Stimulated activated CD8-positive, alpha-beta memory T cell treated with anti-CD3 and anti-CD28 coated beads, Interleukin-15, amount 100 ng/mL, for 24 hours (primary cell): ENCODE measurements at places on chromosomes 7 and 10.

GRCh38 chr7:20064974-20065862 is 152.0 kb downstream of the MACC1 start:
- no peak for DNase-seq

GRCh38 chr7:98196706-98197605 is 14.3 kb upstream of the BHLHA15 start:
- no peak for DNase-seq

DNA sequence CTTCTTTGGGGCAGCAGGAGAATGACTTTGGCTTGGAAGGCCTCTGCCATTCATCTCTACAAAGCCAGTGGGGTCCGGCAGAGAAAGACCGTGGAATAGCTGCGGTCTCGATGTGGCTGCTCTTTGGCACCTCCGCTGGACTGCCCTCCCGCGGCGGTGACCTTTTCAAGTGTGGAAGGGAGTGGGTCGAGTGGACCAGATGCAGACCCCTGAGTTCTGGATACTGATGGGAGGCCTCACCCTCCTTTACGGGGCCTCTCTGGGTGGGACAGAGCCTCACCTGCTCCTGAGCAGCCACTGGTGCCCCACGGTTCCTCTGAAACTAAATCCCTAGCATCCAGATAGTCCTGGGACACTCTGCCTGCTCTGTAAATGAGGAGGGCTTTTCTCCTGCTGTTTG is 113.1 kb downstream of the NT5C2 start:
- DNase-seq: no peak

- no peak for DNase-seq
These were observed 563.2 kb downstream of the GALNT17 start for GRCh38 chr7:71695186-71695585.

GRCh38 chr10:7432884-7433726 is 22.3 kb upstream of the SFMBT2 start:
- no peak for DNase-seq

GRCh38 chr10:11345224-11346054 is 266.0 kb downstream of the USP6NL start:
- DNase-seq: no peak

DNA sequence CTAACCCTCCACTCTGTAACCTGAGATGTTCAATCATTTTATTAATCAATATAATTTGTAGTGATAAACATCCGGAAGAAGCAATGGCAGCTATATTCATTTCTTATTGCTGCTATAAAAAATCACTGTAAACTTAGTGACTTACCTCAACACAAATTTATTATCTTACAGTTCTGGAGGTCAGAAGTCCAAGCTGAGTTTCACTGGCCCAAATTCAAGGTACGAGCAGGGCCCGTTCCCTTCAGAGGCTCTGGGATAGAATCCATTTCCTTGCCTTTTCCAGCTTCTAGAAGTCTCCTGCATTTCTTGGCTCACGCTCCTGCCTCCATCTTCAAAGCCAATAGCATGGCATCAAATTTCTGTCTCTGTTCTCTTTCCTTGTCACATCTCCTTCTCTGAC is 279.5 kb upstream of the SP8 start:
- no peak for DNase-seq

- DNase-seq: no peak
These were observed 6.5 kb downstream of the VSIR start for GRCh38 chr10:71766717-71767419.

DNA sequence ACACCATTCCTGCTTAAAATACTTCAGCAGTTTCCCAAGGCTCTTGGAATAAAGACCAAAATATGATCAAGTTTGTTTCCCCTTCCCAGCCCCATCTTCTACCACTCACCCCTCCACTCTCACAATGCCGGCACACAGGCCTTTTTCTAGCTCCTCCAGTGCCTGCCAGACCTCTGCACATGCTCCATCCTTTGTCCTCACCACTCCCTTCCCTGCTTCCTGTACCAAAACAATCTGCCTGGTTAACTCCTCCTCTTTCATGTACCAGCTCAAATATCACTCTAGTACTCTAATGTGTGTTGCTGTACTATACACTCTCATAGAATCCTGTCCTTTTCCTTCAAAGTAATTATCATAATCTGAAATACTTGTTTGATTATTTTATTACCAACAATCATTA is 19.4 kb downstream of the SCRN1 start:
- DNase-seq: no peak

GRCh38 chr7:7911369-7912123 is 57.0 kb upstream of the GLCCI1 start:
- DNase-seq: no peak

GRCh38 chr10:89563861-89564478 is 28.6 kb upstream of the SLC16A12 start:
- no peak for DNase-seq

DNA sequence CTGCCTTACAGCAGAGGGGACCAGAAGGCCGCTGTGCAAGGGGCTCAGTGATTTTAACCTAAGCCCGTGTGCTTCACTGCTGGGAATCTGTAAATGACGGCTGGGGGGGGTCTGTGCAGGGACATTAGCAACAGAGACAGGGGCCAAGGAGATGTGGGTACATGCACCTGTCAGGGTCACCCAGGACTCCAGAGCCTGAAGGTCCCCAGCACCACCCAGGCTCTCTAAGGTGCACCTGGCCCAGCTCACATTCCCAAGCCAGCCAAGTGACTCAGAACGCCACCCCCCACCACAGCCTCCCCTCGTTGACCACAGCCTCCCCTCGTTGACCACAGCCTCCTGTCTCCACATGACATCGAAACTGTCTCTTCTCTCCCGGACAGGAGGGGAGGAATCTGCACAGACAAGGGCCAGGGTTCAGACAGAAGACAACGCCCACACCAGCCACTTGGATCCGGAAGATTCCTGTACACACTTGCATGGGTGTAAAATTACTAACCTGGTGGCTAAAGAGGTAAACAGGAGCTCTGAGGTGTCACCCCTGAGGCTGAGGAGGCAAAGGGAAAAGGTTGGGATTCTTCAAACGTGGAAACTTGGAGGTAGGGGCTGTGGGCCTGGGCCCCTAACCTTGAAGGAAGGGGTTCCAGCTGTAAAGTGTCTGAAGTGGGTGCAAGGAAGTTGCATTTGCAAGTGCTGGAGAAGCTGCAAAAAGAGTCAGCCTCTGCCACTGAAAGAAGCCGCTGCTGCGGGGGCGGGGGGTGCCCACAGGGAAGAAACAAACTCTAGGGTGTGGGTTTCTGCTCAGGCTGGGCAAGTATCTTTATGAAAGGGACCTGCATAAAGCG is 27.0 kb downstream of the CALML3 start:
- DNase-seq: no peak

- DNase-seq: no peak
These were observed 108.6 kb downstream of the SRI start for GRCh38 chr7:88111140-88111743.

DNA sequence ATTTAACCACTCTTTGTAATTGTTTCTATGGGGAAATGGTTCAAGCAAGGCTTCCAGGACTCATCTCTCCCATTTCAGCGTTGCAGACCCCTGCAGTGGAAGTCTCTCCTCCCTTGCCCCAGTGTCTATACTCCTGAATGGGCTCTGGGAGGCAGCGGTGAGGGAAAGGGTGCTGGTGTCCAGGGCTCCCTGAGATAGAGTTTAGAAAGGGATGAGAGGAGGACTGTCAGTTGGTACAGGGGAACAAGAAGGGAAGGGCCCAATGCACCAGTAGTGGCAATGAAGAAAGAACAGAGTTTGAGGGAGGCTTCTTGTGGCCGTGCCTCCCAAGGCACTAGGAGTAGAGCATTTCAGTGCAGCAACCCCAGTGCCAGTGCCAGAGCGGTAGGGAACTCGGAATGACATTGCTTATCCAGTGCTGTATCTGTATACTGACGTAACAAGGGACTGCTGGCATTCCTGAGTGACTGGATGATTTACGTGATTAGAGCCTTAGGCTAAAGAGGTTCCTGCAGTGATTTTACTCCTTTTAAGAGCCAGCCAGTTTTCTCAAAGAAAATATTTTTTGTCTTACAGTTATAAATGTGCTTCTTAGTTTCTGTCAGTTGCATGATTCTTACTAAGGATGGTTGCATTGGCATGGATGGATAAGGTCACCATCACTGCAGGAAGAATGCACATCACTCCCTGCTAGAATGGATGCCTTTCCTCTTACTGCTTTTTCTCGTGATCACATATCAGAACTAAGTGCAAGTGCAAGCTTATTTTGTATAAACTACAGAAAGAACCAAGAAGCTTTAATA is 28.0 kb downstream of the PRPF18 start:
- DNase-seq: no peak

GRCh38 chr10:86304436-86304835 is 62.2 kb downstream of the GRID1 start:
- DNase-seq: no peak

DNA sequence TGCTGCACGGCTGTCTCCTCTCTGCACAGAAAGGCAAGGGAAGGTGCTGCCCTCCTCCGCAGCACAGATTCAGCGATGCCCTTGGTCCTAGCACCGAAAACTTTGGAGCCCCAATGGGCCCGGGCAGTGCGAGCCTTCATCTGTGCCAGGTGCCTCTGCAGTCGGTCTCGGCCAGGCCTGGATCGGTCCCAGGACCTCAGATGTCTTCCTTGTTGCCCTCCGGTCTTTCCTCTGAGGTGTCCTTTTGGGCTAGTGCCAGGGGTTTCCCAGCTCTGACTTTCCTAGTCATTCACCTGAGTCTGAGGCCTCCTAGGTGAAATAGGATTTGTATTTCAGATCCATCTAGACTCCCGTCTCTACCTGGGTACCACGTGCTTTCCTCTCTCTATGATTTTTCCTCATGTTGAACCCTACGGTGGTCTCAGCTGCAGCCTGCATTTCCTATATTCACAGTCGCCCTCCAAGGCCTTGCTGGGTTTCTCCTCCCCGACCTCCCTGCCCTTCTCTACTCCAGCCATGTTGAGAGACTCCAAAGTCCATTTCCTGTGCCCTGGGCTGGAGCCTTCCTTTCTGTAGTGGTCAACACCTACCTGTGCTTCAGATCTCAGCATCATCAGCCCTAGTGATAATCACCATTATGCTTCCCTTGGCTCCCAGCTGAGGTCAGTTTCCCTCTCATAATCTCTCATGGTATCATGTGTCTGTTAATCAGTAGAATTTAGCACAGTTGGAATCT is 92.0 kb upstream of the PRSS58 start:
- no peak for DNase-seq

- no peak for DNase-seq
These were observed 29.4 kb downstream of the CHST15 start for GRCh38 chr10:124063750-124064603.

DNA sequence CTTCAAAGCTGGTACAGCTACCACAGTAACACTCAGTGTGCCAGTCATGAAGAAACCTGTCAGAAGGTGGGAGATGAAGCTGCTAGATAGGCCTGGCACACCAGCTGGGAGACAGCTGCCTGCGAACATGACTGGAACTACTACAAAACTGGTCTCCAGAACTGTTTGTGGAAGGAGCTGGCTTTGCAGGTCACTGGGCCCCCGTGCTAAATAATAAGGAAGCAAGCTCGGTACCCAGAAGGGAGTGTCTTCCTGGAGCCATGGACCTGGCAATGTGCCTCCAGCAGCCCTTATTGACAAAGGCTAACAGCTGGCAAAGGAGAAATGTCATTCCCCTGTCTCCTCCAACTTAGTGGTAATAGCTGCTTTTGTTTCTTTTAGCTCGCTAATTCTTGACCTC is 1217.6 kb upstream of the LRRN3 start:
- DNase-seq: no peak

DNA sequence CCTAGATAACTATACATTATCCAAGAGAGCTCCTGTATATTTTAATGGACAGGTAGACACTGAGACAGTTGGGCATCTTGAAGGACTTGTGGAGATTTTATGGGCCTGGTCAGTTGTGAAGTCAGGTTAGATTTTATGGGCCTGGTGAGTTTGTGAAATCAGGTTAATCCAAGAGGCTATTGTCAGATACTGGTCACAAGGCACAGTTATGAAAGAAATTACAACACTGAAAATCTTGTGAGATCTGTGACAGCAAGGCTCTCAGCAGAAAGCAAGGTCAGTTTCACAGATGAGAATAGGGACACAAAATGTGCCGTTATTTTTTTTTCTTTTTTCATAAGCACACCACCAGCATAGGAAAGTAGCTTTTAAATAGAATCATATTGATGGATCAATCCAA is 167.6 kb downstream of the VTI1A start:
- no peak for DNase-seq

DNA sequence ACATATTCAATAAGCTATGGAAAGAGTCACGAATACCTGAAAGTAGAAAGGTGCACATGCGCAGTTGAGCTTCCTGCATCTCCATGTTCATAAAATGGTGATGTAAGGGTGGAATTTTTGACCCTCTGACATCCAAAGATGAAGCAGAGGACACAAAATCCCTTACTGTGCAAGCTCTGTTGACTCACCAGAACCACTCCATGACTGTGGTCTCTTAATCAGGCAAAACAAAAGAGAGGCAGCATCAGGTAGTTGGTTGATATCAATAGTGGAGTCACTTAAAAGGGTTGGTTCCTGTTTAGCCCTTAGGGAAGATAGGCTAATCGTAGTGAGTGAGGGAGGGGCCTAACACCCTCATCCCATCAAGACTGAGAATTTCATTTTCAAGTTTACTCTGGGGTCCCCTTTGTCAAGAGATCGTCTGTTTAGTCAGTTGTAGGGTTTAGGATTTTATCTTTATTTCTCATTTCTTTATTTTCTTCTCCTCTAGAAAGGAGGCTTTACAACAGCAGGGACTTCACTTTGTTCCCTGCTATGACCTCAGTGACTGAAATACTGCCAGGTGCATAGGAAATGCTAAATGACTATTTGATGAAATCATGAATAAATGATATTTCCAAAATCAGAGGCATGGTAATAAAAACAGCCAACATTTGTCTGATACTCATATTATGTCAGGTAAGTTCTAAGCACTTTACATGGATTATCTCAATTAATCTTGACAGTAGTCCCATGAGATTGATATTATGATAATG is 98.1 kb downstream of the CD36 start:
- DNase-seq: no peak

- DNase-seq: no peak
These were observed 349.5 kb downstream of the SEMA3D start for GRCh38 chr7:84837405-84837804.

DNA sequence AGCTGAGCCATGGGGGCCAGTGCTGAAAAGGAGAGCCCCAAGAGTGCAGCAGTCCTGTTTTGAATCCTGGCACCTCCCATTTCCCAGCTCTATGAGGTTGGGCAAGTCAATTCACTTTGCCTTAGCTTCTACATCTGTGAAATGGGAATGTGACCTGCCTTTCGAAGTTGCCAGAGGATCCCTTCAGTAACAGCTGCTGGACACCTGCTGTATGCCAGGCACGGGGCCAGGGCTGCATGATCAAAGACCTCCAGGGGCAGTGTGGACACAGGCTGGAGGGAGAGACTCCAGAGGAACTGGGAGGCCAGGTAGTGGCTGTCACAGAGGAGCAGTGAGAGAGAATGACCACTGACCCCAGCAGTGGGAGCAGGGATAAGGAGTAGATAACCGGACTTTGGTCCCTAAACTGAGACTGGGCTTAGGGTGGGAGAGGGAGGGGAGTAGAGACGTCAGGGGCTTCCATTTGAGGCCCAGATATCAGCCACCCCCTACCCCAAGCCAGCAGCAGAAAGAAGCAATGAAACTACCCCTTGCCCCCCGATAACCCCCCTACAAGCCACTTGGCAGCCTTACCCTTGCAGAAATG is 45.2 kb downstream of the SRRM3 start:
- DNase-seq: no peak
